ENCODE measurements at places on chromosomes 16 and 17.
A peak's percentile ranks its signal among the peaks of the same experiment; 100 is the strongest.

- no peak for DNase-seq
Measured at GRCh38 chr16:88773812-88774291, 11.2 kb downstream of the PIEZO1 start.

- DNase-seq, result no peak
Measured at GRCh38 chr17:76197911-76198310, 42.4 kb downstream of the RNF157 start.

- DNase-seq, result peak; percentile 64
Measured at GRCh38 chr17:48647103-48647962, 21.2 kb upstream of the HOXB9 start.

- DNase-seq, result no peak
Measured at GRCh38 chr17:6455321-6455705, 11.1 kb downstream of the PIMREG start.

GRCh38 chr17:40298726-40299125, 10.3 kb upstream of the RARA start:
- no peak for DNase-seq

DNA sequence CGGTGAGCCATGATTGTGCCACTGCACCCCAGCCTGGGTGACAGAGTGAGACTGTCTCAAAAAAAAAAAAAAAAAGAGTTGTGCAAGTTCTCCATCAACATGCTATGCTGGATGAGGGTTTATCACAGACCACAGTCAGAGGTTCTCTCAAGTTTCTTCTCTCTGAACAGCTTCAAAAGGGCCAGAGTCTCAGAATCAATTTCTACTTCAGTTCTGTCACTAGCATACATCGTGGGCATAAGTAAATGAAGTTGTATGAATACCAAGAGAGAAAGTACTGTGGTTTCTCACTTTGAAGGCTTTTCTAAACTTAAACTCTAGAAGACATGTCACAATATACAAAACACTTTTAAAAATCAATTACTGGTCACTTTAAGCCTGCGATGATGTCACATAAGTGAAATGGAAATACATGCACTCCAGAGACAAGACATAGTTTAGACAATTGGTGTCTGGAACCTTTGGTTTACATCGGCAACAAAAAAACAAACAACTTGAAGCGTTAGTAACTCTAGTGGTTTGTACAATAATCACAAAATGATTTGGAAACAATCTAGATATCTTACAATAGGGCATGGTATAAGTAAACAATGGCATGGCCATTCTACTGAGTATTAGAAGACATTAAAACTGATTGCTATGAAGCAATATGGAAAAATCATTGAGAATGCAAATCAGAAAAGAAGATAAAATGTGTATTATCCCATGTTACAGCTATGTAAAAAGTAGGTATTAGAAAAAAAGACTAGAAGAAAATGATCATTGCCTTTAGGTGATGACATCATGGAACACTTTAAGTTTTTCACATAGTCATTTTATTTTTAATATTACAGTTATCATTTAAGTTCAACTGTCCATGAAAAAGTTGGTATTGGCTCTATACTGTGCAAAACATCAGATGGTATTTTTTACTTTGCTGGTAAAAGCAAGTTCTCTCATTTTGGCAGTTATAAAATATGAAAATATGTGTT, 232.3 kb downstream of the ZFHX3 start:
- no peak for DNase-seq

- DNase-seq, result no peak
Measured at GRCh38 chr17:66480243-66480642, 177.8 kb downstream of the PRKCA start.
